ENCODE measurements at places on chromosomes 1 and 21. TPM values are rescaled to one million over a fixed set of nuclear protein-coding genes. Genes with fewer than 3 reads are reported as not detected.

AZIN2 gene
- total RNA-seq: 1.1 TPM

LAMC1 gene
- total RNA-seq: 129 TPM

OR2G2 gene
- not detected for total RNA-seq

HORMAD1 gene
- total RNA-seq: not detected

DNA sequence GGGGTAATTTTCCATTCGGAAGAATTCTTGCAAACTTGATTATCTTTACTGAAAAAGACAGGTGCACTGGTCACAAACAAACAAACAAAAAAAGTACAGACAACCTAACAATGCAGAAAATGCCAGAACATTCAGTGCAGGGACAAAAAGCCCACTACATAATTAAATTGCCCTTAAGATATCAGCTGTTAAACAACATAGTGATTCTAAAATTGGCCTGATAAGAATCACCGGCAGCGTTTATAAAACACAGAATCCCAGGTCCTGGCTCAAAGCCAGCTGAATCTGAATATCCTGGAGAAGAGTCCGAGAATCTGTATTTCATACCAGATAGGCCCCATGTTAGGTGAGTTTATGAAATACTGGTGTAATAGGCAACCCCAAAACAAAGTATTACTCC lies 6.1 kb downstream of the PLPP3 start:
- H3K36me3 ChIP-seq: no peaks in the 10 kb centered on the region
- H3K27me3 ChIP-seq: no peaks in the 10 kb centered on the region
- peaks cover 56% of the 10 kb centered on the region for H3K4me1 ChIP-seq

DNA sequence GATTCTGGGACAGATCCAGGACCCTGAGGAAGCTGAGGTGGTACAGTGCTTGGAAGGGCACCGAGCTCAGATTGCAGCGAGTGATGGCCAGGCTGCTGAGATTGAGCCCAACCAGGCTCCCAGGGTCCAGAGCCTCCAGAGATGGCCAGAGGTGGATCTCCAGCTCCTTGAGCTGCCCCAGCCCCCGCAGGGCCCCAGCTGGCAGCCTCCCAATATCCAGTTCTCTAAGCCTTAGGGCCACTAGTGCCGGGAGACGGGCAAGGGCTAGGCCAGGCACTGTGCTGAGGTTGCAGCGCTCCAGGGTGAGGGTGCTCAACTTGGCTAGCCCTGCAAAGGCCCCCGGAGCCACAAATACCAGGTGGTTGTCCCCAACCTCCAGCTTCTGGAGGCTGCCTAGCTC lies 3.4 kb downstream of the LINGO4 start:
- H3K27me3 ChIP-seq: no peaks in the 10 kb centered on the region
- no peak for DNase-seq
- no peaks in the 10 kb centered on the region for H3K4me1 ChIP-seq
- H3K36me3 ChIP-seq: no peaks in the 10 kb centered on the region
- no peak overlapping the region for H3K27ac ChIP-seq
- no peak overlapping the region for H3K4me3 ChIP-seq

GRCh38 chr1:242016479-242016878 lies 17.6 kb upstream of the MAP1LC3C start:
- DNase-seq: no peak
- no peak overlapping the region for H3K4me3 ChIP-seq
- no peaks in the 10 kb centered on the region for H3K4me1 ChIP-seq
- no peaks in the 10 kb centered on the region for H3K36me3 ChIP-seq
- no peaks in the 10 kb centered on the region for H3K27me3 ChIP-seq
- H3K27ac ChIP-seq: no peak overlapping the region

DNA sequence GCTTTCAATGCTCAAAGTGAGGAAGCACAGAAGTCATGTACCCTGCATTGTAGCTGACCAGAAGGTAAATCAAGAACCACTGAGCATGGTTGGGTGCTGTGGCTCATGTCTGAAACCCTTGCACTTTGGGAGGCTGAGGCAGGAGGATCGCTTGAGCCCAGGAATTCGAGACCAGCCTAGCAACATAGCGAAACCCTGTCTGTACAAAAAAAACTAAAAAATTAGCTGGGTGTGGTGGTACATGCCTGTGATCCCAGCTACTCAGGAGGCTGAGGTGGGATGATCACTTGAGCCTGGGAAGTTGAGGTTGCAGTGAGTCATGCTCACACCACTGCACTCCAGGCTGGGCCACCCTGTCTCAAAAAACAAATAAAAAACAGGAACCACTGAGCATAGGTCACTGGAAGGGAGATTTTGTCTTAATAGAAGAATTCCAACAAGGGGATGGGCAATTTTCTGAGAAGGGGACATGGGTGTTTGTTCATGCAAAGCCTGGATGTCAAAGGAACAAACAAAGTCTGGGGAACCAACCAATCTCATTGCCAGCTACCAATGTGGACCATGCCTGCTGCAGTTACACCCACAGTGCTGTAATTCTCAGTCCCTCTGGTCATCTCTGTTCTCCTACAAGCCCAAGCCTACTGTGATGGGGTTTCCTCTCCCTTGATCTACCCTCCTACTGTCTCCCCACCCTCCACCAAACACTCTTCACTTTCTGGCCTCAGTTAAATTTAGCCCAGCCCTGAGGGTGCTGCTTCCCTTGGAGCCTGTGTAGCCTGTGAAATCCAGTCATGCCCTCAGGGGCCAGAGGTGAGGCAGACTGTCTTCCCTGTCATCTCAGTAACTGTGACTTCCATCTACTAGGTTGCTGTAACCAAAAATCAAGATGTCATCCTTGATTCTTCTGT lies 47.9 kb downstream of the ELF3 start:
- no peak overlapping the region for H3K27ac ChIP-seq
- no peaks in the 10 kb centered on the region for H3K4me1 ChIP-seq
- no peak overlapping the region for H3K4me3 ChIP-seq

Measured in gastrocnemius medialis (tissue), 4 donors.